ENCODE measurements at places on chromosomes 6 and 20. TPM values are rescaled to one million over a fixed set of nuclear protein-coding genes. Genes with fewer than 3 reads are reported as not detected.

CALHM6 gene
- 4.8 TPM for total RNA-seq

DNA sequence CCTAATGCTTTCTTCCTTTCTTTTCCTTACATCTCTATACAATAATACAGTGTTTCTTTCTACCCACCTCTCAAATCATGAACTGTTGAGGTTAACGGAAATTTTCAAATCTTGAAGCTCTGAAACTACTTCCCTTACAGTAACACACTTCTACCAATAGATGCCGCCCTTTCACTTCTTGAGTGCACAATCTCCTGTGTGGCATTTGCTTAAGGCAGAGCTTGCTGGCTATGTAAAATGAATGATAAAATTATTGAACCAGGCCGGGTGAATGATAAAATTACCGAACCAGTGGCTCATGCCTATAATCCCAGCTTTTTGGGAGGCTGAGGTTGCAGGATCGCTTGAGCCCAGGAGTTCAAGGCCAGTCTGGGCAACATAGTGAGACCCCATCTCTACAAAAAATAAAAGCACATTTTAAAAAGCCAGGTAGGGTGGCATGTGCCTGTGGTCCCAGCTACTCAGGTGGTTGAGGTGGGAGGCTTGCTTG is 56.8 kb downstream of the KCNS1 start:
- DNase-seq: peak; percentile 51

GRCh38 chr6:114282292-114282691 is 60.5 kb downstream of the HS3ST5 start:
- no peak for DNase-seq

FOXC1 gene
- 9.5 TPM for total RNA-seq

DNA sequence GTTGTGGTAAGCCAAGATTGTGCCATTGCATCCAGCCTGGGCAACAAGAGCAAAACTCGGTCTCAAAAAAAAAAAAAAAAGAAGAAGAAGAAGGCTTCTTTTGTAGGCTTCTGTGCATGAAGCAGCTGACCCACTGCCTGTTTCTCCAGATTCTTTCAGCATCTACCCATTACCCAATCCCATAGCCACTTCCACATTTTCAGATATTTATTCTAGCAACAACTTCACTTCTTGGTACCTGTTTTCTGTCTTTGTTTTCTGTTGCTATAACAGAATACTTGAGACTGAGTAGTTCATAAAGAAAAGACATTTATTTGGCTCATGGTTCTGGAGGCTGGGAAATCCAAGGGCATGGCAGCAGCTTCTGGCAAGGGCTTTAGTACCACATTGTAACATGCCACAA is 95.3 kb upstream of the SGK1 start:
- no peak for DNase-seq

HLA-DRB1 gene
- total RNA-seq: 174 TPM

- no peak for DNase-seq
Observed at GRCh38 chr20:50133474-50134217, 19.9 kb downstream of the PEDS1 start.

DNA sequence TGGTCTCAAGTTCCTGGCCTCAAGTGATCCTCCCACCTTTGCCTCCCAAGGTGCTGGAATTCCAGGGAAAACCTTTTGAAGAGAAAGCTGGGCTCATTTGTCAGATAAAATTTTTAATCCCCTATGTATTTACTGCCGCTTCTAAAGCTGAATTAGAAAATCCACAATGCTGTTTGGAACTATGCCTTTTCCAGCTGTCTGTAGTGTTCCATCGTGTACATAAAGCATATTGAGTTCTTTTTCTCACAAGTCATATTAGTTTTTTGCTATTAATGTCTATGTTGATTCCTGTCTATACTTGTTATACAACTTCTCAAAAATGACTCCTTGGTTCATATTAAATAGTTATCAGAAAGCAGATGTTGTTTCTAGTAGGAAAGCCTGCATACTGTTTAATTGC is 47.1 kb downstream of the PEX7 start:
- DNase-seq: no peak

AVP gene
- not detected for total RNA-seq

MYT1 gene
- total RNA-seq: 0.17 TPM

DNA sequence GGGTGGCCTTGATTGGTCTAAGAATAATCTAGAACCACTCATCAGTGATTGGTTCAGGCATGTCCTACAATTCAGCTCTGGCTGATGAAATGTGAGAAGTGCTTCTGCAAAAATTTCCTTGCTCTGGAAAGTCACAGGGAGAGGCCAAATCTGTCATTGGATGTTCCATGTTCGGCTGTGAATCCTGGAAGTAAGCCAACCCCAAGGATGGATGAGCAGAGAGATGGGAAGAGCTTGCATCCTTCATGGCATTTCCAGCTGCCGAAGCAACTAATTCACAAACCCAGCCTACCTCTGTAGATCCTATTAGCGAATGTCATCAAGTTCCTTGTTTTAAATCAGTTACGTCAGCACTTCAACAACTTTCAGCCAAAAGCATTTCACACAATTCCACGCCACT is 187.2 kb upstream of the SOX4 start:
- DNase-seq: no peak

DNA sequence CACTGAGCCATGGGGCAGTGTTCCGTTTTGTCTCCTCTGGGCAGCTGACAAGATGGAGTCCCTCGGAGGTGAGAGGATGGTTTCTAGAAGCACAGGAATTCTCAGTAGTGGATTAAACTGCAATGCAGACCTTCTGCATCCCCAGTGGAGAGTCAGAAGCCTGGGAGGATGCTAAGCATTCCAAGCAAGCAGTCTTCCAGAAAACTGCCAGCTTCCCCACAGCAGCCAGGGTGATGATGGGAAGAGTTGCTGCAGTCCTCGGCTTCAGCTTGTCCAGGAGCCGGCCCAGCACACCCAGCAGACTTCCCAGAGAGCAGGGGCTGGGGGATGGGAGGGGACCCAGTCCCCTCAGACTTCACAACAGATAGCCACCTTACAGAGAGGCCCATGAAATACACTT is 163.6 kb downstream of the LY86 start:
- peak; percentile 41 for DNase-seq
